ENCODE measurements at places on chromosomes 6 and 20.

GRCh38 chr6:83370567-83370966 is 60.3 kb downstream of the ME1 start:
- no peak for DNase-seq

DNA sequence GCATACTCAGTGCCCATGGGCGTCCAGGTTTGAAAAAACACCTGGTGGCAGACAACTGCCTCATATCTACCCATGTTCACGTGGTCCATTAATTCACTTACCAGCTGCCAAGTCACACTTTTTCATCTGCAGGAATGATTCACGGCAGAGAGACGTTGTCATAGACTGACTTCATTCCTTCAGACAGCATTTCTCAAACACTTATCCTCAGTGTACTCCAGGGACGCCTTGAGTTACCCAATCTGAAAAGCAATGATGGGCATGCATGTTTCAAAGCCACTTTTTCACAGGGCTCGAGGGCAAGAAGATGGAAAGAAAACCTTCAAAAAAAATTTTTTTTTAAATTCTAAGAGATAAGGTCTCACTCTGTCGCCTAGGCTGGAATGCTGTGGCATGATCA is 6.0 kb downstream of the MMP24OS start:
- no peak for DNase-seq

DNA sequence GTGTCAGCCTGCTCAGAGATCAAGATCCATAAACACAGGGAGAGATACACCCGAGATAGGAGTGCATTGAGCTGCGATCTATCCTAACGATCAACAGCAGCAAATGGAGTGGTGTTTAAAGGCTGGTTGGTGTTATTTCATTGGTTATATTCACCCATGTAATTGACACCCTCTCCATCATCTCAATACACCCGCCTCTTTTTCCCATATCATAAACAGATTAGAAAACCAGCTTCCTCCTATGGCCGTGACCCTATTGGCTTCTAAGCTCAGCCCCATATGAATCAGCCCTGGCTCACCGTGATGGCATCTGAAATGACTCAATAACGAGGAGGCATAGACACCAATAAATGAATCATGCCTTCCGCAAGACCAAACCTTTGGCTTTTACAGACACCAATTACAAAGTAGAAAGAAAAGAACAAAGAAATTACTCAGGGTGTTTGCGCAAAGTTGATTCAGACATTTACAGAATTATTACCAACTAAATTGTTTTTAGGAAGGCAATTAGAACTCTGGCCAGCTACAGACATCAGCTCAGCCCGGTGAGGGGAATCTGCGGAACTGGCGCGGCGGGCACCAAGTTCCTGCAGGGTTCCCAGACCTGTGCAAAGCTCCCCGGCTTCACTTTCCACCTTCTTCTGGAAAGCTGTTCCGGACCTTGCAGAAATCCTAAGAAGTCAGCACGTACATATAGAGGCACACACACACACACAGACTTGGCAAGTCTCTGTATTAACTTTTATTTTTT is 11.5 kb downstream of the PMEPA1 start:
- DNase-seq: no peak

- DNase-seq: no peak
Measured at GRCh38 chr20:14902432-14903089, 565.1 kb upstream of the FLRT3 start.

DNA sequence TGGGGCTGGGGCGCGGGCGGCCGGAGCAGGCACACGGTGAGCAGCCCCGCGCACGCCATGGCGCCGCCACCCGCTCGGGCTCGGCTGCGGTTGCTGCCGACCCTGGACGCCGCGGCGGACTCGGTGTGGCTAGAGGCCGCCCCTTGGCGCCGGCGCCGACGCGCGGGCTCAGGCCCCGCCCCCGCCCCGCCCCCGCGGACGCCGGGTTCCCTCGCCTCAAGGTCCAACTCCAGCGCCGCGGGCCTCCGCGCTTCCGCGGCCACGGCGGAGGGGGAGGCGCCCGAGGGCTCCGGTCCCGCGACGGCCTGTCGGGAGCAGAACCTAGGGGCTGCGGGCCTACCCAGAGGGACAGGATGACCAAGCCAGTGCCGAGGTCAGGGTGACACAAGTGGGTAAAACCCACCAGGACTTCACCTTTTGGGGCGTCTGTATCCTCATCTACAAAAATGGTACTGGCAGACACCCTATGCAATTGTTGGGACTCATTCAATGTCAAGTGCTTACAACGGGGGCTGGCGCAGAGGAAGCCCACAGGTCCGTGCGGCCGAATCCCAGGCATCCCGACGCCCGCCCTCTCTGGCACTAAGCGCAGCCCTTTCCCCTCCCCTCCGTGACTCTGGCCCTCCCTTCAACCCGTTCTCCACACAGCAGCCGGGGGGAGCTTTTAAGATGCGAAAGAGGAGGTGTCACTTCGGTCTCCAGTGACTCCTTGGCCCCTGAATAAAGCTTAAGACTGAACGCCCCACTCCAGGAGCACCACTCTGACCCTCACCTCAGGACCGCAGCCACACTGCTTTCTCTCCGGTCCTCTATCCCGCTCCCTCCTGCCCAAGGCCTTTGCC is at the start of gene NECAB3:
Gene NECAB3 (minus strand): TSS at position 135 of the 842 bp plus-strand sequence. CDS start 76 bp downstream, at position 59.
- peak; percentile 40 for DNase-seq

DNA sequence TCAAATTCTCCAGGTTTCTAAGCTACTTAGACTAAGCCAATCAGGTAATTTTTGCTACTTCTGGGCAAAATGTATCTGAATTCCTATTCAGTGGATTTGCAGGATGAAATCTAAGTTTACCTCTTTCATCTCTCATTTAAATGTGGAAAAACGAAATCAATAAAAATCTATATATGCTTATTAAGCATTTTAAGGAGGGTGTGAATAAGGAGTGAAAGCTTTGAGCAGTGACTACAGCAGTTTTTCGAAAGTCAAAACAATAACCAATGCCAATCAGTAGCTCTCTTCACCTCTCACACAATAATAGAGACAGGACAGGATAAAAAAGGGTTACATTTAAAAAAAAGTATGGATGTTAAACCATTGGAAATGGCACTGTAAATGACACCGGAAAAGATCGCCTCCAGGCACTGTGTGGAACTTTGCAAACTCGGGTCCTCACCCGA is 476 bp upstream of the BCKDHB start:
- DNase-seq: no peak

- DNase-seq: no peak
Measured at GRCh38 chr20:17497821-17498580, 33.2 kb downstream of the BFSP1 start.

DNA sequence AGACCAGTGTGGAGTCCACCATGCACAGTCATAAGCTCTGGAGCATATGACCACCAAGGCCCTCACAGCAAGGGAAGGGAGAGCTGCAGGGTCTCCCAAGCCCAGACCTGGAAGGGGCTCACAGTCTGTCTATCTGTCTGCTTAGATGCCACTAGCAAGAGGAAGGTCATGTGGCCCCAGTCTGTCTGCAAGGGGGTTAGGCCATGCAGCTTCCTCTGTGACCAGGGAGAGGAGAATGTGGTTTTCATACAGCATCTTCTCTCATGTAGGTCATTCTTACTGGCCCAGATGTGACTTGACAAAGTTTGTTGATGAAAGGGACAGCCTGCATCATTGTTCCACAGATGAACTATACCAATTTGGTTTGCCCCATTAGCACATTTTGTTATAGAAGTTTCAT is 260.8 kb downstream of the FARS2 start:
- DNase-seq: no peak

DNA sequence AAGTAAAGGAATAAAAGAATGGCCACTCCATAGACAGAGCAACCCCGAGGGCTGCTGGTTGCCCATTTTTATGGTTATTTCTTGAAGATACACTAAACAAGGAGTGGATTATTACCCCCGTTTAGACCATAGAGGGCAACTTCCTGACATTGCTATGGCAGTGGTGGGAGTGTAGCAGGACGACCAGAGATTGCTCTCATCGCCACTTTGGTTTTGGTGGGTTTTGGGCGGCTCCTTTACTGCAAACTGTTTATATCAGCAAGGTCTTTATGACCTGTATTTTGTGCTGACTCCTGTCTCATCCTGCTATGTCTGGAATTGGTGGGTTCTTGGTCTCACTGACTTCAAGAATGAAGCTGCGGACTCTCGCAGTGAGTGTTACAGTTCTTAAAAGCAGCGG is 78.7 kb downstream of the C6orf52 start:
- no peak for DNase-seq

DNA sequence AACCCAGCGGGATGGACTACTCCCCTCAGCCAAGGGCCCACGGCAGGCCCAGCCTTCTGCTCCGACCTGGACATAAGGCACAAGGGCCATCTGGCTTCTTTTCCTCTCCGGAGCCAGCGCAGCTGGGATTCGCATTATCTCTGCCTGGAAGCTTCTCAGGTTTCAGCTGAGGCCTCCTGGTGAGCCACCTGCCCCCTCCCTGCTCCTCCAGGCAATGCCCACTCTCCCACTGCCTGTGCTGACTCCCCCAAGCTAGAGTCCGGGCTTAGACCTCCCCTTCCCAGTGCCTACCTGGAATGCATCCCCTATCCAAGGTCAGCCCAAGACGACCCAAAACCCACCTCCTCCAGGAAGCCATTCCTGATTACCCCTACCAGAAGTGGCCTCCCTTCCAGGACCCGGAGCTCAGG is 60.7 kb downstream of the EZR start:
- peak; percentile 63 for DNase-seq

GRCh38 chr20:38060536-38060935 is 27.0 kb downstream of the RPRD1B start:
- no peak for DNase-seq

DNA sequence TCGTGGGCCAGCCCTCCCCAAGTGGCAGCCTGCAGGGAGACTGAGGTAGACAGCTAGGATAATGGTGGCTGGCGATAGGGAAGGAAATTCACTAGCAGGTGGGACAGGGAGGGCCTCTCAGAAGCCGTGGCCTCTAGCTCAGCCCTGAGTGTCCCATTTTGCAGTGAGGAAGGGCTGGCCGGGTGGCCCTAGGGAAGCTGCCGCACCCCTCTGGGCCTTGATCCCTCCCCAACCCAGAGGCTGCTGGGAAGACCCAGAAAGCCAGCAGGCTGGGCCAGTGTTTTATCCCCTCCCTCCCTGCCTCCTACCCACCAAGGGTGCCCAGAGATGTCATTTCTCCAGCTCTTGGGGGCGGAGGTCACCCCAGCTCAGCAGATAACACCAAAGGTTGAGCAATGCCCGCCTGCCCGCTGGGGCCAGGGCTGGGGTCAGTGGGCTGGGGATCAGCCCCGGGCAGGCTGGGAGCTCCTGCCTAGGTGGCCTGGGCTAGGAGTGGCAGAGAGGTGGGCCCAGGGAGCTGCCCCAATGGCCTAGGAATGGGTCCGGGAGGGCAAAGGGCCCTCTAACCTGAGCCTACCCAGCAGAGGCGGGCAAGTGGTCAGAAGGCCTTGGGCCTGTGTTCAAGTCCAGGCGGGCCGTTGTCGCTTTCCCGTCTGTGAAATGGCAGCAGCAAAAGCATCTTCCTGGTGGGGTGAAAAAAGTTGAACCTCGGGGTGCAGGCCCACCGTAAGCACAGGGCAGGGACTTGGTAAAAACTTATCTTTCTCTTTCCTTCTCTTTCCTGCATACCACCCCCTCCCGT is 1.6 kb upstream of the CEBPB start:
- DNase-seq: no peak

DNA sequence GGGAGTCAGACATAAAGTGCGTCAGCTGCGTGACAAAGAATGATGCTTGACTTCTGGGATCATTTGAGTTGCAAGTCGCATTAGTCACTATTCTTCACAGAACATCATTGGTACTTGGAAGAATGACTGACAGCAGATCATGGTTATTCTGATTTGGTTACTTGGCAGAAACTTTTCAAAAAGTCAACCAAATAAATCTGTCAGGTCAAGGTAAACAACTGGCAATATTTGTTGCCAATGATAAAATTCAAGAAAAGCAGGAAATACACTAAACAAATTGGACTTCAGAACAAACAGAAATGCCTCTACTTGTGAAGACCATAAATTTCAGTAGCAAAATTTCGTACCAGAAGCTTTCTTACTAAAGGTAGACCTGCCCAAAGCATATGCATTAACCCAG is 221.6 kb downstream of the TFAP2A start:
- no peak for DNase-seq

DNA sequence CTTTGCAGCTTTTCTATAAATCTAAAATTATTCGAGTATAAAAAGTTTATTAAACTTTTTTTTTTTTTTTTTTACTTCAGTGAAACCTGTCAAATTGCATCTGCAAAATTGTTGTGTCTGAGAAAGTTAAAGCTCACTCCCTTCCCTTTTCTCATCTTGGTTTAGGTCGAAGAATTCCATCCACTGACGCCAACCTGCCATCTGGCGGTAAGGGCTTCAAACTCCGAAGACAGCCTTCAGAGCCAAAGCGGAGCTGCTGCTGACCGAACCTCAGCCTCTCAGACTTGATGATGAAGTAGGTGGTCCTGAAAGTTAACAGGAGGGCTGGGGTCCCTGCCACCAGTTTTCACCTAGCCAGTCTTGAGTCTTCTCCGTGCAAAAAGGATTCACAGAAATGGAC is 29.6 kb upstream of the VAPB start:
- DNase-seq: no peak

DNA sequence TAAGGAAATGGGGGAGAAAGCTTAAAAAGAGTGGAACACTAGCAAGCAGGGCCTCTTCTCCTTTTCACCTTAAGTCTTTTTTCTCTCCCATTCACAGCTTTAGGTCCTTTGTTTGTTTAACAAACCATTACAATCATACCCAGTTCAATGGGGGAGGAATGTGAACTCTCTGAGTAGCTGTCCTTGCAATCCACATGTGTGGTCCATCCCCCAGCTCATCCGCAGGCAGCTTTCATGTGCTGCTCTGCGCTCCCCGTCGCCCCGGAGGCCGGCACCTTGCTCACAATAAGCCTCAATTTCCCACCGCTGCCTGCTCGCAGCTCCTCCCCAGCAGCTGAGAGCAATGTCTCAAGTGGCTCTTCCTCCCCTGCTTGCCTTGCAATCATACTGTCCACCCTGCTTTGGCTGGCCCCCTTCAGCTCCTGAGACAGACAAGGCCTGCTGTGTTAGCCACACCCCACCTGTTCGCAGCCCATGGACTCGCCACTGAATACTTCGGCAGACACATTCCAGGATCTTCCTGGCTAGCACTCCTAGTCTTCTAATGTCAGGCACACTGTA is 49.1 kb downstream of the PLAGL1 start:
- DNase-seq: no peak

- no peak for DNase-seq
Measured at GRCh38 chr6:49553384-49553783, 2.9 kb downstream of the C6orf141 start.

GRCh38 chr20:57654998-57655808 is 35.0 kb upstream of the ZBP1 start:
- no peak for DNase-seq

- no peak for DNase-seq
Measured at GRCh38 chr20:11098888-11099287, 425.1 kb upstream of the JAG1 start.

GRCh38 chr20:57655809-57656155 is 35.6 kb upstream of the ZBP1 start:
- DNase-seq: no peak

Measured in NCI-H1417 treated with DMSO at 0.1 percent for 48 hours (cell line).